KBM-7 (cell line): ENCODE measurements at places on chromosomes 3 and 15.
A peak's percentile ranks its signal among the peaks of the same experiment; 100 is the strongest.

DNA sequence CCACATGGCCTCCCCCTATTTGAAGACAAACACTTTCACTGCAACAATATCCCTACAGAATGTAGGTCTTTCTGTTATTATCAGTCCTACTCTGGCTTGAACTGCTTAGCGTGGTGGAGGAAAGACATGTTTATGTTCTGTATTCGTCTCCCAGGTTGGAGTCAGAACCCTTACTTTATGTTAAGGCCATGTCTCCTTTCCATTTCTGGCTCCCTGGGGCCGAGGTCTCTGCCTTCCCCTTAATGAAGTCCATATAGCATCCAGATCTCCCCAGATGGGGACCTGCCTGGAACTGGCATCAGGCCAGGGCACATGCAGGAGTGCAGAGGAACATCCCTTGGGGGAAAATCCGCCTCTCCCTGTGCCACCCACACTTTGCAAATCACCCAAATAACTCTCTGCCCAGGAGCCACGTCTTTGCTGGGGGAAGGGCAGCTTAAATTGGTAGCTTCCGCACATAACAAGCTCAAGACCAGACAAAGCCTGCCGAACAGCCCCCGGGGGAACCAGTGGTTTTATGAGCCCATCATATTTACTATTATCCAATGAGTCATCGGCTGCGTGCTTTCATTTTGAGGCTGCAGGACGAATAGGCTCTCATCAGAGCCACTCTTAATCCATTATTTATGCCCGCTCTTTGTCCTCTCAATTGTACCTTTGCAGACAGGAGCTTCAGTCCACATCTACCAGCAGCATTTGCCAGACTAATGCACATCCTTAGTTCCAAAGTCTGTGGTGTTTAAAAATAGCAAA, 237.0 kb downstream of the UACA start:
- peak; percentile 93 for DNase-seq

GRCh38 chr3:117252208-117252607, 542.6 kb downstream of the TUSC7 start:
- DNase-seq, result no peak

GRCh38 chr3:8518138-8518537, 16.5 kb downstream of the LMCD1 start:
- DNase-seq, result no peak

DNA sequence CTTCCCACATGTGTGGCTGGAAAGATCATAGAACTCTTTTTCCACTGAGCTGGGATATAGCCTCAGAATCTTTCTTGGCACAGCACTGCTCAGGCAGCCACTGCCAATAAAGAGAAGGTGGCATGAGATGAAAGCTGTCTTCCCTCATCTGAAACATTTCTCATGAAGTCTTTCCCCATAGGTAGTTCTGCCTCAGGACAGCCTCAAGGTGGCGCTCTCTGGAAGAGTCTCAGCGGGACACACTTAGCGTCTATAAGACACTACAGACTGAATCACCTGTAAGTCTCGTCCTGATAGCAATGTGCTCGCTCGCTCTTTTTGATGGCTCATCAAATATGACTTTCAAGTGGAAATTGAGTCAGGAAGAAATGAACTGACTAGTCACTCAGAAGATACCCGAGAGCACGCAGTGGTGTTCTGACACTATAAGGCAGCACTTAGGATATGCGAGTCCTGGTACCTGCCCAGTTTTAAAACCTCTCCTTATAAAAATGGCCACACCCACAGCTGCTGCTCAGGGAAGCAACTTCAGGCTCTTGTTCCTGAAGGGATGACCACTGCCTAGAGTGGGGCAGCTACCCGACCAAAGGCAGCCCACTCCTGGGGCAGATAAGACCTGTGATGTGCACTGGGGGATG, 269.5 kb downstream of the SUCLG2 start:
- peak; percentile 63 for DNase-seq

DNA sequence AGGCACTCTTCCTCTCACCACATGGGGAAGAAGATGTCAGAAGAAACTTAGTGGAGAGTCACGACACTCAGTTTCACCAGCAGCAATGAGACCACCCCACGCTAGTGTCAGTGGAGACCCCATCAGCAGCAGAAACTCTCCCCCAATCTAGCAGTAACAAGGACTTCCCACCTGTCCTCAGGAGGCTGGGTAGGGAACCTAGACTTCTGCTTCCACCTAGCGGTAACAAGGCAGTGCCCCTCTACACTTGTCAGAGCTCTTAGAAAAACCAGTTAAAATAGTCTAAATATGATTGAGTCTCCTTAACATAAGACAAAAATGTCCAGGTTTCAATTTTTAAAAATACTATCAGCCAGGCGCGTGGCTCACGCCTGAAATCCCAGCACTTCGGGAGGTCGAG, 57.3 kb downstream of the TRAT1 start:
- DNase-seq, result no peak

GRCh38 chr15:40087068-40087810, 21.4 kb downstream of the BMF start:
- DNase-seq, result no peak
